ENCODE measurements at places on chromosomes 16 and 17. TPM values are rescaled to one million over a fixed set of nuclear protein-coding genes. Genes with fewer than 3 reads are reported as not detected.
A peak's percentile ranks its signal among the peaks of the same experiment; 100 is the strongest.

Gene TRIM16
- 30.3 TPM for total RNA-seq

Gene CDH8
- not detected for total RNA-seq

DNA sequence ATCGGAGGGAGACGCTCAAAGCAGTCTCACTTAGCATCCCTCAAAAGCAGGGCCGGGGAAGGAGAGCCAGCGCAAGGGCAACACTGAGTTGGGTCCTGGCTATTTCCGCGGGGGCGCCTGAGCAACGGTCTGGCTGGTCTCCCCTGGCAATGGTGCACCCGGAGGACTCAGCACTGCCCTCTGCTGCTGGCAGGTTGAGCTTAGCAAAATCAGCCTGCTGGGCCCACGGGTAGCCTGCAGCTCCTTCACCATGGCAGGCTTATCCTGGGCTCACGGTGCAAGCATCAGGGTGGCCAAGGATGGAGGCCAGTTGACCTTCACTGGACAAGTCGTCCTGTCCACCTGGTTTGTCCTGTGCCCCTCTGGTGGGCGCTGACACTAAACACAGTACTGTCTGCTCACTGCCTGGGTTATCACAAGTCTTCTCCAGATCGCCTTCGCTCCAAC lies 14.4 kb upstream of the ALDH3A1 start:
- no peak overlapping the region for H3K27ac ChIP-seq
- no peaks in the 10 kb centered on the region for H3K36me3 ChIP-seq
- no peak for DNase-seq
- no peaks in the 10 kb centered on the region for H3K27me3 ChIP-seq
- no peak overlapping the region for H3K4me3 ChIP-seq

DNA sequence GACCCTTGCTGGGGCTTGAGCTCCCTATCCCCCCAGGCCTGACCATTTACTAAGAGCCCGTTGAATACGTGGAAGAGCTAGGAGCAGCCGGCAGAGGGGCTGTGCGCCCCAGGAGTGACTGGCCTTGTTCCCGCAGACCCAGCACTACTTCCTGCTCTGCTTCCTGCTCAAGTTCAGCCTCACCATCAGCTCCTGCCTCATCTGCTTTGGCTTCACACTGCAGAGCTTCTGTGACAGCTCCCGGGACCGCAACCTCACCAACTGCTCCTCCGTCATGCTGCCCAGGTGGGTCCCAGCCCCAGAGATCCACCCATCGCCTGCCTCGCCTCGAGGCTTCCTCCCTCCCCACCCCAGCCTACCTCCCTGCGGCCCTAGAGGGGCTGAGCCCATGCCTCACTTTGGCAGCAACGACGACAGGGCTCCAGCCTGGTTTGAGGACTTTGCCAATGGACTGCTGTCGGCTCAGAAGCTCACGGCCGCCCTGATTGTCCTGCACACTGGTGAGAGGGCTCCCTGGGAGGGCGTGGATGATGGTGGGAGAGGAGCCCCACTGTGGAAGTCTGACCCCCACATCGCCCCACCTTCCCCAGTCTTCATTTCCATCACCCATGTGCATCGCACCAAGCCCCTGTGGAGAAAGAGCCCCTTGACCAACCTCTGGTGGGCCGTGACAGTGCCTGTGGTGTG lies 17.2 kb downstream of the CASKIN2 start:
- no peak overlapping the region for H3K4me3 ChIP-seq
- no peak overlapping the region for H3K27ac ChIP-seq
- DNase-seq = peak; percentile 14

DNA sequence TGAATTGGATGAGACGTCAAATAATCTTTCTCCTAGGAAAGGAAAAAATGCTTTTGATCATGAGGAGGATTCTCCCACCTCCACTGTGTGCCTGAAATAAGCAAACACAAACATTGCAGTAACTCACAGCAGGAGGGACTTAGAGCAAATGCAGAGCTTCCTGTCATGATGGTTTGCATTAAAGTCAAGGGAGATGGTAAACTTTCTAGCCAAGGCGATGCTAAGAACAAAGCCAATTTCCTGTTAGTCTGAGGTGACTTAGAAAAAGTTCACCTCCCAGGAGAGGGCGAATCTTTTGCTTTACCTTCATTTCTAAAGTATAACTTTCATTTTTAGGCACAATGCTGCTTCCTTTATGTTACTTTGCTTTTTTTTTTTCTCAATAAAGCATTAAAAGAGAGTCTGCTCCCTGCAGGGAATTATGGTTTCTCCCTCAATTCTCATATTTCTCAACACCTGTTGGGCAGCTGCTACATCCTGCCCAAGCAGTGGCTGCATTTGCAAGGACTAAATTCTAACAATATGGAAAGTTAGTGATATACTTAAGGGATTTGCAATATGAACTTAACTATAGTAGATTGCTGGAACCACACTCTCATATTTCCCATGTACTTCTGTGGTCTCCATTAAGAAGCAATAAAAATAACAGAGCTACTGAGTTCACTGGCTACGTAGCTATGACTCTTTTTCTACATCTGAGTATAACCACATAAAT lies 175.6 kb downstream of the PCTP start:
- no peak overlapping the region for H3K4me3 ChIP-seq
- H3K4me1 ChIP-seq = no peaks in the 10 kb centered on the region
- DNase-seq = no peak
- H3K36me3 ChIP-seq = no peaks in the 10 kb centered on the region
- H3K27ac ChIP-seq = no peak overlapping the region

DNA sequence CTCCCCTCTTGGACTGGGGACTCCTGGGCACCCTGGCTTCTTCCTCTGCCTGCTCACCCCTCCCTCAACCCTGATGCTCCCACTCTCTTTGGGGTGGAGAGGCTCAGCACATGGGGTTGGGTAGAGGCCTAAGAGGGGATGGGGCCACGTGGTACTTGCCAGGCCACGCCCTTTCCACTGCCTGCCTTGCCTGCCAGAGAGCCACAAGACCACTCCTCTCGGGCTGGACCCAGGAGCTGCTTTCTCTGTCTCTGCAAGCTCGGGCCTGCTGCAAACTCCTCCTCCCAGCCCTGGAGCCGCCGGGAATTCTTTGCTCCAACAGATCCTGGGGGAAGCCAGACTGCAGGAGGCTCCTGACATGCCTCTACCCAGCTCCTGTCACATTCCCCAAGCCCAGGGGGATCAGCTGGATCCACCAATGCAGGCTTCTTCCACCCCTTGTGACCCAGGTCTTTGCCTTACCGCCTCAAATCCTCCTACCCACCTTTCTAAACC lies 11.8 kb downstream of the DLX4 start:
- peaks cover 82% of the 10 kb centered on the region for H3K27me3 ChIP-seq
- no peak overlapping the region for H3K4me3 ChIP-seq
- H3K4me1 ChIP-seq = no peaks in the 10 kb centered on the region
- no peak overlapping the region for H3K27ac ChIP-seq
- no peak for DNase-seq

- peak within 1 kb of the TSS; percentile 95 for H3K4me3 ChIP-seq
- peak; percentile 100 for DNase-seq
- peak within 1 kb of the TSS; percentile 96 for H3K27ac ChIP-seq
- peaks cover 35% of the 10 kb centered on the region for H3K4me1 ChIP-seq
- H3K27me3 ChIP-seq = no peaks in the 10 kb centered on the region
- H3K36me3 ChIP-seq = no peaks in the 10 kb centered on the region
These were observed at the start of gene PPM1D for GRCh38 chr17:60599620-60600489. PPM1D (plus strand) TSS chr17:60600193; CDS start chr17:60600415, 222 bp downstream.

DNA sequence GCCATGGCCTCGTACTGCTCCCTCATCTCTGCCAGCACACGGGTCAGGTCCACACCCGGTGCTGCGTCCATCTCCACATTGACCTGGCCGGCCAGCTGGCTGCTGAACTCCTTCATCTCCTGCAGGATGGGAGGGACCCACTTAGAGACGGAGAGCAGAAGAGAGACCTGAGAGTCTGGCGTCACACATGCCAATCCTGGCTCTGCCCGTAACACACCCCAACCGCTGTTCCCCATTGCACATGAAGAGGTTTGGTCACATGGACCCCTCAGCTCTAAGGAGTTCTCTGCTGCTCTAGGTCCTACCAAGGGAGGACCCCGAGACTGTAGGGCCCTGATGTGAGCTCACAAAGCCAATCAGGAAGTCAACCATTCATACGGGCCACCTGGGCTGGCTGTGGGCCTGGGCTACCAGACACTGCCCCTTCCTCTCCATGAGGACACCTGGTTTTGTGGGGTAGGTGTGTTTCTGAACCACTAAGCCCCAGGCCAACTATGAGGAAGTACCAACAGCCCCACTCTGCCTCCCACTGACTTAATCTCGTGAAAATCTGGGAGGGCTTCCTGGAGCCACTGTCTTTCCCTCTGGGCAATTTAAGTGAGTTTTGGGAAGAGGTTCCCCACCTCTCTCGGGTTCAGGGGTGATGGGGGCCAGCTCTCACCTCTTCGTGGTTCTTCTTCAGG lies 2.4 kb downstream of the KRT15 start:
- no peak overlapping the region for H3K4me3 ChIP-seq
- H3K27me3 ChIP-seq = peaks cover 55% of the 10 kb centered on the region
- no peak for DNase-seq
- no peaks in the 10 kb centered on the region for H3K4me1 ChIP-seq
- H3K36me3 ChIP-seq = no peaks in the 10 kb centered on the region

DNA sequence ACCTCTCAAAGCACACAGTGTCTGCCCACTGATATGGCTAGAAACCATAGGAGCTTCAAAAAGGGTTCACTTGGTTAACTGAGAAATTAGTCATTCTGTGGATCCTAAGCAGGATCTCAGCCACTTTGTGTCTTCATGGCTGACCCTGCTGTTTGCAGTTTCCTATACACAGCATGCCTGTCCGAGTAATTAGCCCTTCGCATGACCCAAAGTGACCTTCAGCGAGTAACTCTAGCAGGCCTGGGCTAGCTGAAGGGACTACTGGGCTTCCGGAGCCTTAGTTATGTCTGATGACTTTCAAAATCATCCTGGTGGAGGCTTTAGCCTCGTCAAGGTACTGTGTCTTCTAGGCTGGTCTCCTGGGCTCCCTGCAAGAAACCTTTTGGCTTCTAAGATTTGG lies 28.9 kb upstream of the FBXW10B start:
- H3K27me3 ChIP-seq = no peaks in the 10 kb centered on the region
- no peaks in the 10 kb centered on the region for H3K36me3 ChIP-seq
- peaks cover 27% of the 10 kb centered on the region for H3K4me1 ChIP-seq
- no peak overlapping the region for H3K4me3 ChIP-seq
- no peak for DNase-seq

- no peak overlapping the region for H3K4me3 ChIP-seq
- H3K27ac ChIP-seq = no peak overlapping the region
- DNase-seq = no peak
- peaks cover 49% of the 10 kb centered on the region for H3K4me1 ChIP-seq
These were observed 7.4 kb upstream of the PPP1R9B start for GRCh38 chr17:50157891-50158290.

GRCh38 chr16:14071576-14072271 lies 605 bp downstream of the MRTFB start:
- DNase-seq = no peak
- H3K27ac ChIP-seq = peak overlapping the region; percentile 83
- H3K27me3 ChIP-seq = no peaks in the 10 kb centered on the region
- peak overlapping the region; percentile 73 for H3K4me3 ChIP-seq
- peaks cover 25% of the 10 kb centered on the region for H3K4me1 ChIP-seq

GRCh38 chr16:54120846-54121480 lies 165.6 kb downstream of the IRX3 start:
- no peaks in the 10 kb centered on the region for H3K36me3 ChIP-seq
- no peak overlapping the region for H3K27ac ChIP-seq
- no peak overlapping the region for H3K4me3 ChIP-seq
- H3K27me3 ChIP-seq = no peaks in the 10 kb centered on the region

- no peak for DNase-seq
- H3K4me3 ChIP-seq = no peak overlapping the region
- no peaks in the 10 kb centered on the region for H3K4me1 ChIP-seq
- H3K27ac ChIP-seq = no peak overlapping the region
- no peaks in the 10 kb centered on the region for H3K36me3 ChIP-seq
These were observed 39.4 kb downstream of the RTN4RL1 start for GRCh38 chr17:1985686-1986085.

Data from heart right ventricle (tissue), 16 donors.